ENCODE measurements at places on chromosomes 11 and 22. TPM values are rescaled to one million over a fixed set of nuclear protein-coding genes. Genes with fewer than 3 reads are reported as not detected.

MS4A4A gene
- 13.4 TPM for total RNA-seq

GLYAT gene
- total RNA-seq = 0.22 TPM

SYT8 gene
- not detected for total RNA-seq

OR52E8 gene
- total RNA-seq = not detected

SERPING1 gene
- 111 TPM for total RNA-seq

NCF4 gene
- total RNA-seq = 7.5 TPM

CATSPER1 gene
- 1.1 TPM for total RNA-seq

OR5AL1 gene
- not detected for total RNA-seq

SLC22A6 gene
- not detected for total RNA-seq

SERPINH1 gene
- 54.1 TPM for total RNA-seq

ARHGAP42 gene
- 10.2 TPM for total RNA-seq

NEU3 gene
- total RNA-seq = 3.4 TPM

ZC3H12C gene
- 15.1 TPM for total RNA-seq

MMP12 gene
- not detected for total RNA-seq

CHRDL2 gene
- total RNA-seq = 1.6 TPM

DTX4 gene
- 3.5 TPM for total RNA-seq

CASP12 gene
- total RNA-seq = 0.30 TPM

Data from heart right ventricle (tissue), 16 donors.